ENCODE measurements at places on chromosomes 5 and 9. TPM values are rescaled to one million over a fixed set of nuclear protein-coding genes. Genes with fewer than 3 reads are reported as not detected.

Gene CAVIN4
- polyA plus RNA-seq: 2.6 TPM

GRCh38 chr9:74887041-74887980, at the start of gene TRPM6:
Gene TRPM6 (minus strand): TSS chr9:74887921. CDS start chr9:74887856, 65 bp downstream.
- DNase-seq: peak; percentile 28

DNA sequence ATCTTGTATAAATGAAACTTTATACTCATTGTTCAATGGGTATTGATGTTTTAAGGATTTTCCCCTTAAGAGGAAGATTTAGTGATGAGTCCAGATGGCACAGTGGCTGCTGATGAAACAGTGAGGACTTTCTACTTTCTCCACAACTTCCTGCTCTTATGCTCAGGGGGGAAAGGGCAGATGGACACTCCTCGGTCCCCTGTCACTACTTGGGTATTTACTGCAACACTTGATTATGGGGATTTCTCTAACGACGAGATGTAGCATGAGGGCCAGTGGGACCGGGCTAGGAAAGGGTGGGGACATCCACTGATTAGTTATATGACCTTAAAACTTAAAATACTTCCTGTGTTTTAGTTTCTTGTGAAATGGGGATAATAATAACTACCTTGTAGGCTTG, 146.1 kb upstream of the HMHB1 start:
- DNase-seq: no peak

GRCh38 chr9:4668604-4669003, 2.3 kb upstream of the SPATA6L start:
- no peak for DNase-seq
